ENCODE measurements at places on chromosomes 3 and 15. TPM values are rescaled to one million over a fixed set of nuclear protein-coding genes. Genes with fewer than 3 reads are reported as not detected.

DNA sequence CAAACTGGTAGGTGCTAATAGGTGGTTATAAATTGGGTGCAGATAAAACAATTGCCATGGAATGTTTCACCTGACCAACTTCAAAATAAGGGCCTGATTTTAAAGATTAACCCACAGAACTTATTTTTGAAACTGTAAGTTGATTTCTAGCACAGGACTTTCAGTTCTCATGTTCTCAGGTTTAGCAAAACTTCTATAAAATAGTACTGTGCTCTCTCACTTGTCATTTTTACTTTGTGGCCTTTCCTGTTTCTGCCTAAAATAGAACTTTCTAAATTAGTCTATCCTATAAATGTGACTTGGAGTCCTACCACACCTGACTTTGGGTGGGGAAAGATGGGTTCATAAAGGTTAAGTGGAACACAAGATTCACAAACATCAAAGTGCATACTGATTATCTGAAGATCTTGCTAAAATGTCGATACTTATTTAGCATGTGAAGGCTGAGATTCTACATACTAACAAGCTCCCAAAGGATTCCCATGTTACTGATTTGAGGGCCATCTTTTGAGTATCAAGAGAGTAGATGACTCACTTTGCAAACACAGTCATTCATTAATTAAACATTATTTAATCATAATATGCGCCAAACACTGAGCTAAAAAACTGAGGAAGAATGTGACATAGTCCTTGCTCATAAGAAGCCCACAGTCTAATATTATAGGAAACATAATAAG is 38.6 kb downstream of the BTLA start:
- no peak for DNase-seq

DNA sequence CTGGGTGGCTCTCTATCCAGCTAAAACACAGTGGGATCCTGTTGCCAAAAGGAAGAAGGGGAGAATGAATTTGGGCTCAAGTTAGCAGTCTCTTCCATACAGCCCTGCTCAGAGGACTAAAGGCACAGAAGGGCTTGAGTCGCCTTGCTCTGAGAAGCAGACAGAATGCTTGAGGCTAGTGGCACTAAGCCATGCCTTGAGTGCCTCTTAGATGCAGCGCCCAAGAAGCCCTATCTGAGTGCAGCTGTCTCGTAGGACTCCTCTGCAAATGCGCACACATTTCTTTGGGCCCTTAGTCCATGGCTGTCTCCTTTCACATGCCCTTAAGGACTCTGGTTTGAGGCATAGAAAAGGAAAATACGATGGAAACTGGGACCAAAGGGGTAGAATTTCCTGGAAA is 211.3 kb upstream of the CHRM5 start:
- DNase-seq, result no peak

DNA sequence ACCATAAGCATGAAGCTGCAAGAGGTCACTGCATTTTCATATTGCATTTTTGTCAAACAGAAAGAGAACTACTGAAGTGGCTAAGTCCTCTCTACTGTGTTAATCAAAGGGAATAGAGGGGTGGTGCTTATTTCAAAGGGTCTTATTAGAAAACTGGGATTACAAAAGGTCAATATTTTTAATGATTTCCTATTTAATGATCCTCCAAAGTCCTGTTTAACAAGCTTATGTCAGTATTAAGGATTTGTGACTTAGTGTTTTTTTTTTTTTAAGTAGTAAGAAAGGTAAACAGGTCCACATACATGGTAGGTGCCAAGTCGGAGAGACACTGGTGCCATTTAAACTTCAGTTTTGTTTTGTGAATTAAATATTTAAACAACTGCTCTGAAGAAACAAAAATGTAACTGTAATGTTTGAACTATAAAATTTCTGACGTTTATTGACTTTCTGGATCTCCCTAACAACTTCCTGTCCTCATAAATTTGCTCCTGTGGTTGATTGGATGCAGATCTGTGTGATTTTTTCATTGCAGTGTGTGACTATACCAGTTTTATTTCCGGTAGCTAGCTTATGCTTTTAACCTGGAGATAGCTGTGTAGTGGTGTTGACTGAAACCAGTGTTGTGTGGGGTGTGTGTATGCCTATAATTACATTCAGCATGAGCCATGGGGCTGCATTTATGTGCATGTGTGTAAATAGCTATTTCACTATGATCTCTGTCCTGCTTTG is 8.6 kb upstream of the CACNA1D start:
- no peak for DNase-seq

The CNTN6 gene
- not detected for total RNA-seq

The TMEM207 gene
- not detected for total RNA-seq

DNA sequence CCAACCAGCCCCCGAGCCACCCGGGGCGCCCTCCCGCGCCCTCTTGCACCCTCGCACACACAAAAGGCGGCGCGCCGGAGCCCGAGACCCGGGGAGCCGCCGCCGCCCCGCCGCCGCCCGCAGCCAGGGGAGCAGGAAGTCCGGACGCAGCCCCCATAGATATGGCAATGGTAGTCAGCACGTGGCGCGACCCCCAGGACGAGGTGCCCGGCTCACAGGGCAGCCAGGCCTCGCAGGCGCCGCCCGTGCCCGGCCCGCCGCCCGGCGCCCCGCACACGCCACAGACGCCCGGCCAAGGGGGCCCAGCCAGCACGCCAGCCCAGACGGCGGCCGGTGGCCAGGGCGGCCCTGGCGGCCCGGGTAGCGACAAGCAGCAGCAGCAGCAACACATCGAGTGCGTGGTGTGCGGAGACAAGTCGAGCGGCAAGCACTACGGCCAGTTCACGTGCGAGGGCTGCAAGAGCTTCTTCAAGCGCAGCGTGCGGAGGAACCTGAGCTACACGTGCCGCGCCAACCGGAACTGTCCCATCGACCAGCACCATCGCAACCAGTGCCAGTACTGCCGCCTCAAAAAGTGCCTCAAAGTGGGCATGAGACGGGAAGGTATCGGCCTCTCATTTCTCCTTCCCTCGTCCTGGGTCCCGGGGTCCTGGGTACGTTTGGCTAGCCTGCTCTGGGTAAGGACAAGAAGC is 1.6 kb downstream of the NR2F2 start:
- no peak for DNase-seq

Measured in naive thymus-derived CD4-positive, alpha-beta T cell (primary cell).